Fibroblast of skin of right quadriceps (primary cell): ENCODE measurements at places on chromosomes 1 and 21.
A peak's percentile ranks its signal among the peaks of the same experiment; 100 is the strongest.

DNA sequence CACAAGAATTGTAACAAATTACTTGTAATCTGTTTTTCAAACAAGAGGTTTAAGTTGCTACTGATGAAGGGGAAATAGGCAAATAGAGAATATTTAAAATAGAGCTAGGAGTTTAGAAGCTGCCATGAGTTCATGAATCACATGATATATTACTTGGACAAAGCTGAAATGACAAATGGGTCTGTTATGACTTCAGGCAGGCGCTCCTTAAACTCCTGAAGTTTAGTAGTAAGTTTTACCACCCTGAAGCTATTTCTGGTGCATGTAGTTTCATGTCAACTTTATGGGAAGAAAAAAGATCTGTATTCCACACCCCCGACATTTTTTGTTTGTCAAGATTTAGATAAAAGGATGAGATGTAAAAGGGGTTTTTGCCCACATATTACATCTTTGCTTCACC lies 58.5 kb downstream of the PLA2G4A start:
- DNase-seq, result no peak

GRCh38 chr1:21198929-21199328 lies 22.2 kb upstream of the EIF4G3 start:
- DNase-seq, result no peak

DNA sequence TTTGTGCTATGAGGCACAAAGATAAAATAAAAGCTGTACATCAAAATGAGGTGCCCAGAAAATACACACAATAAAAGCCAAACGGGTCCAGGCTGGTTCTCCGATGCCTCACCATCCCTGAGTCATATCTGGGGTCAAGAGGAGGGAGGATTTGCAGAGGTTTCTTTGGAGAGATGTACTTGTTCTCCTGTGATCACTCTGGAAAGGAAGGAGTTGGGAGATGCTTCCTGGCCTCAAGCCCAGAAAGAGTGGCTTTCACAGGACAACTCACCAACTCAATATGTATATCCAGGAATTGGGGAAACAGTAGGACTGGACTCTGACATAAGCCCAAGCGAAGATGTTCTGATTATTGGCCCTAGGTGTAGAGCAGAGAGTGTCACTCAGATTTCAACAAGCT lies 51.9 kb downstream of the DIPK1A start:
- DNase-seq, result peak; percentile 96

DNA sequence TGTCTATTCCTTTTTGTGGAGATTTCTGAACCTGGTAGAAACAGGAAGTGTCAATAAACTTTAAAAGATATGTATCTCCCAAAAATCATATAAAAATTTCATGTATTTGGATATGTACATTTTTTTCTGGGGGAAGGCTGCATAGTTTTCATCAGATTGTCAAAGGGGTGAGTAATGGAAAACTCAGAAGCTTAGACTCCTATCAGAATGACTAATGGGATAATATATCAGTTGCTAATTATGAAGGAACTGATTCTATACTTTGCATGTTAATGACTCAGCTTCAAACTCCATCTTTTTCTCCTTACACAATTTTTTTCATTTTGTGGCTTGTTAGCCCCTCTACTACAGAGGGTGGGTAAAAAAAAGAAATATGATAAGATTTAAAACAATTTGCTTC lies 55.9 kb downstream of the GON4L start:
- peak; percentile 76 for DNase-seq

DNA sequence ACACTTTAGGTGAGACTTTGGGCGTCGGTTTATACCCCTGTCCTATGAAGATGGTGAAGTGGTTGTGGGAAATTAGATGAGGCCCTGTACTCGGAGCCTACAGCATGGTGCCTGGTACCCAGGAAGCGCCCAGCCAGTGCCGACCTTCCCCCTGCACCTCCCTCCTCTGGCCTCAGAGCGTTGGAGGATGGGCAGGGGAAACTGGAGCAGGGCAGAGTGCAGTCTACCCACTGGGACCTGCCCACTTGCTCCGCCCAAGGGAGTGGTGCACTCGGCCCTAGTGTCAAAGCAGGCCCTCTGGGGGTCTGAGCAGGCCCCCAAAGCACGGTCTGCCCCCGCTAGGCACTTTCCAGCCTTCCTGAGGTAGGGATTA lies 13.0 kb upstream of the TTC22 start:
- no peak for DNase-seq

- no peak for DNase-seq
Observed at GRCh38 chr1:114040273-114041015, 61.2 kb downstream of the OLFML3 start.

DNA sequence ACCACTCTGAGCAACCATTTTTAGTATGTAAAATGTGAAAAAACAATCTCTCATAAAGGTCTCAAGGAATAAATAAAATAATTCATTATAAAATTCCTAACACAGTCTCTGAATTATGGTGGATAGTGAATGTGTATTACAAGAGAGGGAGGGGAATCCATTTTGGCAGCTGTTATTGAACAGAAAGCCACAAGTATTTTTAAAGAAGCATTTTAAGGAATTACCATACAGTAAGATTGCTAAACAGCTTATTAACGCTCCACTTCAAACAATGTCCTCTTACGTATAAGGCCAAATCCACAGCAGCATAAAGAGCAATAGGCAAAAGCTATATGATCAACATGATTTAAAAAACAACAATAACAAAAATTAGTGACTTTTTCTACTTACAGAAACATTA lies 18.4 kb downstream of the PIGK start:
- peak; percentile 6 for DNase-seq

GRCh38 chr1:25826571-25826970 lies 6.8 kb downstream of the MTFR1L start:
- no peak for DNase-seq

DNA sequence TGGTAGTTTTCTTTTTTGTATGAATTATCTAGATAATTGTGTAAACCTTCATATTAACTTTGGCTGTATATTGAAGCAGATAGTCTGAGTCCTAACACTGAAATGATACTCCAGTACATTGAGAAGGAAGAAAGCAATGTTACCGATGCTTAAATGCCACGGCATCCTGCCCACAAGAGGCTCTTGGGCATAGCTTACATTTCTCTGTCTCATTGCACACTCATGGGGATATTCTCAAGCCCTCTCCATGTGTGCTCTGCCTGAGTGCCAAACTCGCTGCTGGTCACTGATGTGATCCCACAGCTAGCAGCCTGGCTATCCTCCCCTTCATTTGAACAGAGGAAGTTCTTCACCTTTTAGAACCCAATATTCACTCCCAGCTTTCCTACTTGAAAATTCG lies 179.4 kb downstream of the TGFB2 start:
- DNase-seq, result no peak

DNA sequence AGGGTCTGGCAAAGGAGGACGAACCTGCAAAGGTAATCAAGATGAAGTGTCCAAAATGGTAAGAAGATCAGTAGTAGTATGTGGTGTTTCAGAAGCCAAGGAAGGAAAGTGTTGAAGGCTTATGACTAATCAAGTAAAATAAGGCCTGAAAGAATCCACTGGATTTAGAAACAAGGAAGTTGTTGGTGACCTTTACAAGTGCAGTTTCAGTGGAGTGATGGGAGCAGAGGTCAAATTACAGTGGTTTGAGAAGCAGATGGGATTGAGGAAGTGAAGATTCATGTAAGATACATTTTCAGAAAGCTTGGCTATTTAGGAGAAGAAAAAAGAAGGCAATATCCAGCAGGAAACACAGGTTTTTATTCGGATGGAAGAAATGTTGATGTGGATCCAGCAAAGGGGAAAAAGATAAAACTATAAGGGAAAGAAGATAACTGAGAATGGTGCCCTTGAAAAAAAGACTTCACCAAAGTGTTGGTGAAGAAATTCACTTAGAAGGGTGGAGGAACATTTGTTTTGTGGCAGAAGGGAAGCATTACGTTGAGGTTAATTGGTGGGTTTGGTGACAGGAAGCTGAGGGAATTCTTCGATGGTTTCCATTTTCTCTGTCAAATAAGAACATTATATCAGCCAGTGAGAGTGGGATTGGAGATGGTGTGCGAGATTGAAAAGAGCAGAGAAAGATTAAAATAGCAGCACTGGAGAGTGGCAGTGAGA lies 2.1 kb downstream of the ARMH1 start:
- peak; percentile 55 for DNase-seq

DNA sequence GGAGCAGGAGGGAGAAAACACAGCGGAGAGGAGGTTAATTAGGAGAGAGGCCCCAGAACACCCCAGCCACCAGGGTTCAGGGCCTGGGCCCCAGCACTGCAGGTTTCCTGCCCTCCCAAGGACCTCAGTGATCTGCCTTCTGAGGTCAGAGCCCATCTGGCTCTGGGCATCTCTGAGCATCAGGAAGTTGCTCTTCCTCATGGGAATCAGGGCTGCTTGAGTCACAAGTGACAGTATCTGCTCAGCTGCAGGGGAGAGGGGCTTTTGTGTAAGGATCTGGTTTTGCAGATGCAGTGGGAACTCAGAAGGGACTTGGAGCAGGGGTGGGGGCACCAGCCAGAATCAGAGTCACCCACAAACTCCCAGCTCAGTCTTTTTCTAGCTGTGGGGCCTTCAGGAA lies 472.1 kb downstream of the PTPRU start:
- DNase-seq, result peak; percentile 34

DNA sequence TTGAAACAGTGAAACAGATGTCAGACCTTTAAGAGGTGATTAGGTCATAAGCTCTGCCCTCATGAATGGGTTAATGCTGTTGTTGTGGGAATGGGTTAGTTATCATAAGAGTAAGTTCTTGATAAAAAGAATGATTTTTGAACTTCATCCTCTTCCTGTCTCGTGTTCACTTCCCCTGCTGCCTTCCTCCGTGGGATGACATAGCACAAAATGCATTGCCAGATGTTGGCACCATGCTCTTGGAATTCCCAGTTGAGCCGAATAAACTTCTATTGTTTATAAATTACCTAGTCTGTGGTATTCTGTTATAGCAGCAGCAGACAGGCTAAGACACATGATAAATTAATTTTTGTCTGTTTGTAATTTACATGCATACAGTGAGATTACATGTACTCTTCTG lies 112.0 kb upstream of the LRRC7 start:
- DNase-seq, result no peak

DNA sequence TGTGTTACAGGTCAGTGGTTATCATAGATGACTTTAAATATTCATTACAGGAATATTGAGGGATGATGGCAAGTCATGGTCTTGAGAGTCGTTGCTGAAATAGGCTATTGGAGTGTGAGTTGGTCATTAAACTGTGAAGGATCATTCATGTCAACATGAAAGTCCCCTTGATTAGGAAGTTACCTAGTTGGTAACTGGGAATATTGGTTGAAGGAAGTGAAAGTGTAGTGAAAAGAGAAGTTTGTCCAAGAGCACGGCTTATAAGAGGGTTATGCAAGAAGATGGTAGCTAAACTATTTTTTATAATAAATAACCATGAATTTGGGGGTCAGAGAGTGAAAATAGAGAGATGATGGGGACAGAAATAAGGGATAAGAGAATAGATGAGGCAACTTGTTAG lies 16.9 kb downstream of the CRB1 start:
- DNase-seq, result no peak
